Activated T-helper 1 cell treated with anti-CD3 and anti-CD28 coated beads, Interleukin-12 subunit alpha, Interleukin-12 subunit beta, Interleukin-2, Interleukin-4 antibody, amounts not matched to agents 30 ng/mL and 10 ng/mL and 1 ng/mL, durations not matched to agents 14 hours and 24 hours and 36 hours (primary cell): ENCODE measurements at places on chromosomes 12 and 14. TPM values are rescaled to one million over a fixed set of nuclear protein-coding genes. Genes with fewer than 3 reads are reported as not detected.

The KLRB1 gene
- total RNA-seq: 0.15 TPM in 1 of 2 replicates, not detected in the other

The POLE2 gene
- 46.8 and 46.9 TPM in 2 replicates for total RNA-seq

The LRRIQ1 gene
- not detected in 2 replicates for total RNA-seq

The LRP1-AS gene
- not detected in 2 replicates for total RNA-seq

The AQP5 gene
- not detected in 2 replicates for total RNA-seq

The KERA gene
- total RNA-seq: not detected in 2 replicates

The WNT5B gene
- 1.1 and 2.0 TPM in 2 replicates for total RNA-seq

The CCDC175 gene
- not detected in 2 replicates for total RNA-seq

The NRL gene
- total RNA-seq: 2.1 and 2.7 TPM in 2 replicates

The TMTC1 gene
- total RNA-seq: 0.49 and 0.57 TPM in 2 replicates

The TAS2R46 gene
- 1.9 and 2.0 TPM in 2 replicates for total RNA-seq

The SERPINA9 gene
- total RNA-seq: not detected in 2 replicates

The SOCS2 gene
- total RNA-seq: 28.2 and 28.8 TPM in 2 replicates

The SMIM41 gene
- 0.44 TPM in 1 of 2 replicates, not detected in the other for total RNA-seq

The MYF6 gene
- not detected in 2 replicates for total RNA-seq

The KCNC2 gene
- total RNA-seq: not detected in 2 replicates

The FLRT2 gene
- total RNA-seq: not detected in 2 replicates

The TSPAN19 gene
- not detected in 2 replicates for total RNA-seq

The TTC6 gene
- not detected in 2 replicates for total RNA-seq

The PLCZ1 gene
- not detected in 2 replicates for total RNA-seq

The ZFHX2 gene
- 2.2 and 2.7 TPM in 2 replicates for total RNA-seq

The WSCD2 gene
- total RNA-seq: not detected in 2 replicates

The GABARAPL1 gene
- total RNA-seq: 5.0 and 6.6 TPM in 2 replicates

The DCAF5 gene
- 29.7 and 32.0 TPM in 2 replicates for total RNA-seq

The ZDHHC17 gene
- total RNA-seq: 23.3 and 32.3 TPM in 2 replicates

The NPFF gene
- 0.44 TPM in 1 of 2 replicates, not detected in the other for total RNA-seq

The LRRC74A gene
- total RNA-seq: not detected in 2 replicates

The PMCH gene
- 3.1 and 4.3 TPM in 2 replicates for total RNA-seq

The PHC1 gene
- 9.6 and 11.3 TPM in 2 replicates for total RNA-seq

The EGLN3 gene
- total RNA-seq: 8.7 and 11.2 TPM in 2 replicates

The ASIC1 gene
- 10.2 and 11.2 TPM in 2 replicates for total RNA-seq

The DDN gene
- 0.78 and 1.1 TPM in 2 replicates for total RNA-seq

The MIP gene
- total RNA-seq: not detected in 2 replicates

The TAS2R31 gene
- total RNA-seq: 4.1 and 4.5 TPM in 2 replicates

The TBX5 gene
- total RNA-seq: not detected in 2 replicates
